Activated CD4-positive, CD25-positive, alpha-beta regulatory T cell treated with anti-CD3 and anti-CD28 coated beads, Interleukin-2, amount 50 U/mL, for 72 hours (primary cell): ENCODE measurements at places on chromosomes 1 and 21.

- DNase-seq: no peak
Measured at GRCh38 chr1:201302163-201303152, 19.2 kb downstream of the PKP1 start.

GRCh38 chr1:118258975-118259374 lies 73.9 kb upstream of the SPAG17 start:
- DNase-seq: no peak

GRCh38 chr1:11523746-11524464 lies 45.0 kb downstream of the DISP3 start:
- peak; percentile 17 for DNase-seq

DNA sequence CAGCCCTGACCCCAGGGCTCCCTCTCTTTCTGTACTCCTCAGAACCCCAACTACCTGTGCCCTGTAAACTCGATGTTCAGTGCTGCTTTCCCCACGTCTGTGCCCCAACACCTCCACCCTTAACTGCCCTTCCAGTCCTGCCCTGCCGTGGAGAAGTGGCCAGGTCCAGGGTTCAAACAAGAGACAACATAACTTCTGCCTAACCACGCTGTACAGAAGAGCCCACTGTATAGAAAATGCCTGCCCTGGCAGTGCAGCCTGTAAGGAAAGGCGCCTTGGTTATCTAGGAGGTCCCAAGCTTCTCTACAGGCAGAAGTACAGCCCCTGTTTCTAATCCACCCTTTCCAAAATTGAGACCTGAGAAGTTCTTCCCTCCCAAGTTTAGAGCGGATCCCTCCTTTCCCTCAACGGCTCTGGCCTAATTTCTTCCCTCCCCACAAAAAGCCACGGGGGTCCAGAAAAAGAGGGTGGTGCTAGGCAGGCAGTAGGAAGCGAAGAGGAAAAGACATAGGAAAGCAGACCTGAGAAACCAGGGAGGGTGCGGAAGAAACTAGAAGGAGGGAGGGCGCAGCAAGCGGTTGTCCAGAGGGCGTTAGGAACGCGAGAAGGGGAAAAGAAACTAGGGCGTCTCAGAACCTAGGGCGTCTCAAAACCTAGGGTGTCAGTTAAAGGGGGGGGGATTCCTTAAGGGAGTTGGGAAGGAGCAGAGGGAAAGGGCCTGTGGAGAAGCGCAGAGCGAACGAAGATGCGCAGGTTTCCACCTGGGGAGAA lies 3.2 kb downstream of the DMRTA2 start:
- DNase-seq: no peak

DNA sequence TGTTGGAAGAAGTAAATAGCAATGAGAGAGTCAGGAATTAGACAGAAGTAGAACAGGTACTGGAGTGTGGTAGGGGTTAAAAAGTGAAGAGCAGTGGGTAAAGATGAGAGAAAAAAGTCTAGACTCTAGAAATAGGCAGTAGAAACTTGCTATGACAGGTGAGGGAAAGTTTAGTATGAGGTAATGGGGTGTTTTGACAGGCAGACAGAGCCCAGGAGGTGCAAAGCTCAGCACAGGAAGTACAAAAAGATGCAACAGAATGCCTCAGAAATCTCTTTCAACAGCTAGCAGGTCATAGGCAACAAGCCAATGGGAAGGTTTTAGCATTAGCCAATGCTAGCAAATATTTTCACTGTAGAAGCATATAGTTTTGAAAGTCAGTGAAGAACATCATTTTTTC lies 319.1 kb upstream of the SGIP1 start:
- no peak for DNase-seq

GRCh38 chr1:86718786-86719185 lies 14.4 kb downstream of the SH3GLB1 start:
- DNase-seq: no peak

- no peak for DNase-seq
Measured at GRCh38 chr1:171219346-171220080, 28.8 kb upstream of the FMO1 start.

DNA sequence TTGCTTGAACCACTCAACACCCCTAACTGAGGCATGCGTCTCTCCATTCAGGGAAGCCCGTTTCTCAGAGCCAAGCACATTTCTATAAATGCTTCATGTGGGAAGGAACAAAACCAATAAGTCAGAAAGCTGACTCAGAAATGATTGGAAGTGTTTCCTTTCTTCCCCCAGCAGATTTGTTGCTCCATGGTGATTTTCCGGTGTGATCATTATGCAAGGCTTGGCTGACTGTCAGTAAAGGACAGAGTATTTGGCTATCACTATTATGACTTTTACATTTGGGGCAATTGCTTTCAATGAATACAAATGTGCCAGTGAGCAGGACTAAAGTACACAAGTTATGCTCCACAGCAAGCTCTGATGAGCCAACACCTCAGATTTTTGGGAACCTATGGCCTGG lies 53.3 kb upstream of the ZC3H11B start:
- DNase-seq: no peak

DNA sequence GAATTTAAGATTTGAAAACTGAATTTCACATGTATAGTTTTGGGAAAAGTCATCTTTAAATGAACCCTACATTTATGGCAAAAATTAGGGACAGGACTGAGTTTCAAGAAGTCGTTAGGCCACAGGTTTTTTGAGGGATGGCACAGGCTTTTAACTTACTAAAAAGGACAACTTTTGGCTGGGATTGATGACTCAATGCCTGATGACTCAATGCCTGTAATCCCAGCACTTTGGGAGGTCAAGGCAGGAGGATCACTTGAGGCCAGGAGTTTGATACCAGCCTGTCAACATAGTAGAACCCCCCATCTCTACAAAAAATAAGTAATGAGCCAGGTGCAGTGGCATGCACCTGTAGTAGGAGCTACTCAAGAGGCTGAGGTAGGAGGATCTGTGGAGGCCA lies 15.9 kb downstream of the UCK2 start:
- DNase-seq: no peak

DNA sequence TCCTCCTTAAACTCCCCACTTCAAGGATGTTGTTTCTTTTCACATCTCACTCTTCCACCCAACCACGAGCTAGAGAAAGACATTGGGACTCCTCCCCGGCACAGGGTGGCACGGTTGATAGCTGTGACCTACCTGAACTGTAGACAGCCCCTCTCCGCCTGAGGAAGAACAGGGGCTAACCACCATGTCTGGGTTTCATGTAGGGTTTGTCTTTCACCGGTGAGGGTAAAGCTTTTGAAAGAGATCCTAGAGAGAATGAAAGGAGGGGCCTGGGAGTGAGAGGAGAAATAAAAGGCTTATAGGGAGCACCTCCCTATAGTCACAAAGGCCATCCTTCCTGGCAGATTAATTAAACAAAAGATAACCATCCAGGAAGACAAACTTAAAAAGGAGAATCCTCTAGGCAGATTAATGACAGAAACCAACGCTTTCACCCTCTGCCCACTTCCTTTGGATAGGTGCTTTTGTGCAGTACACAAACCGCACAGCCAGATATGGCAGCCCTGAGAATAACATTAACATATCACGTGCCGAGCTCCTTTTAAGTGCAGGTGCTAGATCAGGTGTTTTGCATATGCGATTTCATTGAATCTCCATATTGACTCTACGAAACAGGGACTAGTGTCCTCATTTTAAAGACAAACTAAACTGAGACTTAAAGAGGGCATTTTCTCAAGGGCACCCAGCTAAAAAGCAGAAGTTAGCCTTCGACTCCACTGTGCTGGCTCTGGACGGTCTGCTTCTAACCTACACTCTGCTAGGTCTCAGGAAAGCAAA lies 178.1 kb upstream of the RUNX1 start:
- no peak for DNase-seq

DNA sequence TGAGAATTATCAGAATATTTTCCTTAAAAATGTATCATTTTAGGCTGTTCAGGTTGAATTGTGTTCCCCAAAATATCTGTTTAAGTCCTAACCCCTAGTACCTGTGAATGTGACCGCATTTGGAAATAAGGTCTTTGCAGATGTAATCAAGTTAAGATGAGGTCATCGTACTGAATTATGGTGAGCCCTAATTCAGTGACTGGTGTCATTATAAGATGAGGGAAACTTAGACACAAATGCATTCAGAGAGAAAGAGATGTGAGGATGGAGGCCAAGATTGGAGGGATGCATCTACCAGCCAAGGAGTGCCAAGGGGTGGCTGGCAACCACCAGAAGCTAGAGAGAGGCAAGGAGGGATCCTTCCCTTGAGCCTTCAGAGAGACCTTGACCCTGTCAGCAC lies 4.1 kb downstream of the RAB4A start:
- DNase-seq: no peak

- DNase-seq: no peak
Measured at GRCh38 chr1:153506831-153507413, 28.9 kb downstream of the S100A6 start.

- no peak for DNase-seq
Measured at GRCh38 chr1:201341377-201341776, 36.1 kb downstream of the TNNT2 start.

GRCh38 chr1:4531842-4532241 lies 122.6 kb upstream of the AJAP1 start:
- no peak for DNase-seq

GRCh38 chr1:36573445-36573844 lies 90.7 kb upstream of the CSF3R start:
- DNase-seq: no peak

GRCh38 chr1:180144659-180145357 lies 9.9 kb upstream of the QSOX1 start:
- DNase-seq: no peak

- peak; percentile 77 for DNase-seq
Measured at GRCh38 chr1:36553591-36554322, 71.0 kb upstream of the CSF3R start.

DNA sequence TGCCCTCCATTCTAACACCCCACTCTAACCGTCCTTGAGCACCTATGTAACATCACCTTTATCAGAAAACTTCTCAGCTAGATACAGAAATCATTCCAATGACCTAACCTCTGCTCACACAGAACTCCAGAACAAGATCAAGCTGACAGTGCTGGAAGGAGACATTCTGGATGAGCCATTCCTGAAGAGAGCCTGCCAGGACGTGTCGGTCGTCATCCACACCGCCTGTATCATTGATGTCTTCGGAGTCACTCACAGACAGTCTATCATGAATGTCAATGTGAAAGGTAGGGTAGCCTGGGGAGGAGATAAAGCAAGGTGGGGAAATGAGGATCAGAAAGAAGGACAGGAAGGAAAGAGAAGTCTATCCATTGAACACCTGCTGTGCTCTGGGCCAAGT lies 27.8 kb downstream of the HSD3B2 start:
- DNase-seq: no peak

DNA sequence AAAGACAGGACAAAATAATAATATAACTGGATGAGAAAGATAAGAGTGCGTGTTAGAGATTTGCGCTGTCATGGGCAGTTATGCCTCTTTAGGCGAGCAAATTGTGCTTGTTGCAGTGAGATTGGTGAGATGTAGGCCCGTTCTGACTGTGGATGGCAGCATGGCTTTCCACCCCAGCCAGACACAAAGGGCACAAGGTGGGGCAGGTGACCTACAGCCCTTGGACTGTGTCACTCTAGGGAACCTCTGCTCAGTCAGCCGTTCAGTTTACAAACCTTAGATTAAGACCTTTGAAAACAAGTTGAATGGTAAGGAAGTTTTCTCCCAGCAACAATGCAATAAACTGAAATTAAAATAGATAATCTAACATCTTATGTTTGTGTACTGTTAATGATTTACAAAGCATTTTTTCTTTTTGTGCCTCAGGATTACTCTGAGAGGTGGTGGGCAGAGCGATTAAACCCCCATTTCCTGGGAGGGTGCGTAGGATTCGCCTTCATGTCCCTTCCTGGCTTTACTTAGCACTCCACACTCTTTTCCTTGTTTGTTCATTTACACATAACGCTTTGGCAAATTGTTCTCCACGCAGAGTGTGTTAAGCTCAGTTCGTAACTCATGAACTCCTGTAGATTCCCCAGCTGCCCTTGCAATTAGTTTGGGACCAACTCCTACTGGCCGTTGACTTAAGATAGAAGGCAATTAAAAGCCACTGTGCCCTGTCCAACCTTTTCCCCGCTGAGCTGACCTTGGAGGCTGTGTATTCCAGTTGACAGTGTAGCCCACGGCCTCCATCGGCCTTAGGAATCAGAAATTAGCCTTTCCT lies 58.1 kb upstream of the IGSF5 start:
- no peak for DNase-seq

GRCh38 chr1:2400950-2401649 lies 9.5 kb downstream of the RER1 start:
- DNase-seq: no peak
